ENCODE measurements at places on chromosomes 3 and 15.
A peak's percentile ranks its signal among the peaks of the same experiment; 100 is the strongest.

- no peak for DNase-seq
These were observed 133.3 kb downstream of the MYLK start for GRCh38 chr3:123750659-123751420.

GRCh38 chr15:50252556-50252955 lies 13.0 kb downstream of the HDC start:
- DNase-seq: no peak

GRCh38 chr3:129440618-129441190 lies 680 bp downstream of the IFT122 start:
- DNase-seq: no peak

- DNase-seq: no peak
These were observed 77.7 kb downstream of the ABHD5 start for GRCh38 chr3:43768381-43768973.

DNA sequence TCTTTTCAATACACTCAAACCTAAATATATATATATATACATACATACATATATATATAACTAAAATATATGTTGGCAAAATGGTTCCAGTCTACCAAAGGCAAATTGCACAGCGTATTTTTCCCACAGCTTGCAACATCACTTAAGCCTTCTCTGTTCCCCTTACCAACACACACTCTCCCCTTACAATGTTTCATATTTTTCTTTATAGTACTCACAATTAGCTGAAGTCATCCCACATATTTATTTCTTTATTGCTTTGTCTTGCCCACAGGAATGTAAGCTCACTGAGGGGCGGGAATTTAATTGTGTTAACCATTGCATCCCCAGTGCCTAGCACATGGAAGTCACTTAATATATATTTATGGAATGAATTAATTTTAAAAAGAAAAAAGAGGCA lies 288.3 kb downstream of the ULK4 start:
- no peak for DNase-seq

DNA sequence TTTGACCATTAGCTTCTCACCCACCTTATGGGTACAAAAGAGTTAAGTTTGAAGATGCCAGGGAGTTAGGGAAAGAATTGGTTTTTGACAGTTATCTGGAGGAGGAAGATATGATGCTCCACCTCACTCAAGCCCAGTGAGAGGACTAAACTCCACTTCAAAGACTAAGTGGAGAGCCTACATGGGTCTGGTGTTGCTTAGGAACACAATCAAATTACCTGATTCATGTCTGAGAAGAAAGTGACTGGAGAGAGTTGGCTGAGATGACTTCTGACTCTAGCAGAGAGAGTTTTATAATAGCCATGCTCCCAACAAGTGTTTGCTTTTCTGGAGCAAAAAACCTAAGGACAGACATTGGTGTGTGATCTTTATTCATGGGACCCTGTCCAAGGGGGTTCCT lies 43.3 kb downstream of the SUCNR1 start:
- DNase-seq: no peak

DNA sequence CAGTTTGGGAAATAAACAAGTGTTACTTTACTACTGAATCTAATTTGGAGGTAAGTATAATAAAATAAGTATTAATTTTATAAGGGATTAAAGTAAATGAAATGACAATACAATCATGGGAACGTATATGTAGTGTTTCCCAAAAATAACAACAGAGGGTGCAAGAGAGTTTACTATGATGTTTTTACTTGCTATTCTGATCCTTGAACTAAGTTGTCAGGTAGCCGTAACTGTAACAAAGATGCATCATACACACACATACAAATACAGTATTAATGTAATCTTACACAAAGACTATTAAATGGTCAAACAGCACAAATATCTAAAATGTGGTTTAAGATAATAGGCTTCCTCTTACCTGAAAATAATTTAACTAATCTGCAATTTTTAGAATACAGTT lies 311.4 kb downstream of the TBC1D5 start:
- no peak for DNase-seq

GRCh38 chr15:81939604-81940440 lies 106.0 kb downstream of the MEX3B start:
- no peak for DNase-seq

GRCh38 chr15:62931650-62932049 lies 110.9 kb upstream of the TPM1 start:
- DNase-seq: no peak

DNA sequence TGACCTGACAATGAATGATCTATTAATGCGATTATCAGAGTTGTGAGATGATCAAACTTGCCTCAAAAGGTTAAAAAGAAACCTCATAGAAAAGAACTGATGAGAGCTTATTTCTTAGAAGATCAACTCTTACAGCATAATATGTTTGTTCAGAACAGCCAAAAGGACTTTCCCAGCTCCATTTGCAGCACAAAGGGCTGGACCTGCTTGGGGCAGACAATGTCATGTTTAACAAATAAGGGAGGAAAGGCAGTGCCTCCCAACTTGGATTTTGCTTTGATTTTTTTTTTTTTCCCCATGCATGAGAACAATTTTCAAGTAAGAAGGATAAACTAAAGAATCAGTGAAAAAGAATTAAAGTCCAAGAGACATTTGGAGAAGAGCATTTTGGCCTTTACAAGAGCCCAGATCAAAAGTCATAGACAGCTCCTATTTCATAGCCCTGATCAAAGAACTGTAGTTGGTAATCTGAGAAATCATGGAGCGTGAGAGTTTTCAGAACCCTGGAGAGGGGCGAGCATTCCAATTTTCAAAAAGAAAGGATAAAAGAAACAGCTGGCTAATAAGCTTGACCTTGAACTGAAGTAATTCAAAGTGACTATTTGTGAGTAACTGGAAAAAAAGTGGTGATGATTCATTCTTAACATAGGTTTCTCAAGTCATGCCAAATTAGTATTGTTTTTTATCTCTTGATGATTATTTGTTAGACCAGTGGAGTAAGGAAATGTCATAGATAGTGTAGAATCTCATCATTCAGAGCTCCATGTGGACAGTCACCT lies 136.0 kb upstream of the CFAP20DC start:
- DNase-seq: no peak

DNA sequence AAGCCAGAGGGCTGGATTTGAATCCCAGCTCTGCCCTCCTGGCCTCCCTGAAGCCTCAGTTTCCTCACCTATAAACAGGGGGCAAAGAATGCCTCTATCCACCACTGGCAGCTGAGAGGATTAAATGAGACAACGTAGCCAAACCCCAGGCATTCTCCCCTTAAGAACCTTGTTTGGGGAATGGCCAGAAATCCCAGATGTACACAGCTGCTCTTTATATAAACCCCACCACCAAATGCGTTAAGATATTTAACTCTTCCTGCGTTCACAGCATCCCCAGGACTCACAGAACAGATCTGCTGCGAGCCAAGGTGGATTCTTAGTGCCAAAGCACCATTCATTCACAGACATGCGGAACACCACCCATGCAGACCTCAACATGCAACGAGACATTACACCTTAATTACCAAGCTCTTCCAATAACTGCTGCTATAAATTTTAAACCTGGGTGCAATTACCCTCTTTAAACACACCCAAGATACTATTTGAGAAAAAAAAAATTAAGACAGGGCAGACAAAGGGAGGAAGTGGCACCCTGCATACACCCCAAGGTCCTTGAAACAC lies 5.2 kb downstream of the TLE3 start:
- no peak for DNase-seq

DNA sequence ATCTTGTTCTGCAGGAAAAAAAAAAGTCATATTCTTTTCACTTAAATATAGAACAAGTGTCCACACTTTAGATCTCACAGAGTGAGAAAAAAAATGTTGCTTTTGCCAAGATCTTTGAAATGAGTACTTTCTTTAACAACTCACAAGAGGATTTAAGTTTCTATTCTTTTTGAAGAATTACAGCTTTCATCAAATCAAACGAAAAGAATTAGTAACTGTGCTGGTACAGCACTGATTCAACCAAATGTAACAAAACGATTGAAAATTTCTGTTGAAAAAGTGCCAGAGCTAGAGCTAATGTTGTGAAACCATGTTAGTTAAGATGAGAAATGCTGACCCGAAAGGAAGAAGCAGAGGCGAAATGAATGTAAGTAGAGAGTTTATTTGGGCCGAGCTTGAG lies 300.2 kb downstream of the GABRB3 start:
- DNase-seq: no peak

- DNase-seq: no peak
These were observed 21.7 kb downstream of the GRIP2 start for GRCh38 chr3:14518432-14518802.

DNA sequence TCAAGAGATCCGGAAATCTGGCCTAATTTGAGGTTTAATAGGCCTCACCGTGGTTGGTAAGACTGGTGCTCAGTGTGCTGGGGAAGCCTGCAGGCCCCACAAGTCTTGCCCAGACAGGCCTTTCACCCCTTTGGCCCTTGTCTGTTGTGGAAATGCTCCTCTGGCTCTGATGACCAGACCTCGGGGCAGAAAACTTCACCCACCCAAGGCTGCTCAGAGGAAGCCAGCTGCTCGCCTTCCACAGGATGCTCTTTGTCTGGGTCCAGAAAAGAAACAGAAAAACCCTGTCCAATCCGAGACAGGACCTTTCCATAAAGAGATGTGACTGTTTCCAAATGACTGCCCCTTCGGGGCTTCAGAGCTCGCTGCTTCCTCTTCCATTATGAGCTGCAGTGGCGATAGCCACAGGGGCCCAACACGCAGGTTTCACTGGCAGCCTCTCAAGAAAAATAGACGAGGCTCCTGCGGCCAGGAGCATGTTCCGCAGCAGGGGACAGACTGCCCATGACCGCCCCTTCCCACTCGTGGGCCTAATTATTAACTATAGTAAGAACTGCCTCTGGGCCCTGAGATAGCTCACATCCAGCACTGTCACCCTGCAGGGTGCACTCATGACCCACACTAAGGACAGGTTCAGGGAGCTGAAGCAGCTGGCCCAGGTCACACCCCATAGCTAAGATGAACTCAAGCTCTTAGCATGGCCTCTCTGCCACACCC lies 6.8 kb upstream of the SNX22 start:
- DNase-seq: peak; percentile 40

DNA sequence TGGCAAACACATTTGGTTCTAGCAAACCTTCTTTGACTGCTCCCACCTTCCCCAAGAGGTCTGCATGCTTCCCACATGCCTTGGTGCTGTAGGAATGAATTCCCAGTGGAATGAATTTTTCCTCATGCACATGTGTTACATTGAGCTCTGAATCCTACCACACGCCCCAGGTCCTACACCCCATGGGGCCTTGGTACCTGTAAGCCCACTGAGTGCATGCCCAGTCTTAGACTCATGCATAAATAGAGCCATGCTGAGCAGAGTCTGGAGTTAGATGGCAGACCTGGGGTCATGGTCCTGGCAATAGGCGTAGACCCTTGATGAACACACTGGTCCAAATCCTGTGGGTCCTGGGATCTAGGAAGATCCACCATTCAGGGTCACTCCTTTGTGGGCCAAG lies 81.8 kb downstream of the EPHB1 start:
- DNase-seq: no peak

DNA sequence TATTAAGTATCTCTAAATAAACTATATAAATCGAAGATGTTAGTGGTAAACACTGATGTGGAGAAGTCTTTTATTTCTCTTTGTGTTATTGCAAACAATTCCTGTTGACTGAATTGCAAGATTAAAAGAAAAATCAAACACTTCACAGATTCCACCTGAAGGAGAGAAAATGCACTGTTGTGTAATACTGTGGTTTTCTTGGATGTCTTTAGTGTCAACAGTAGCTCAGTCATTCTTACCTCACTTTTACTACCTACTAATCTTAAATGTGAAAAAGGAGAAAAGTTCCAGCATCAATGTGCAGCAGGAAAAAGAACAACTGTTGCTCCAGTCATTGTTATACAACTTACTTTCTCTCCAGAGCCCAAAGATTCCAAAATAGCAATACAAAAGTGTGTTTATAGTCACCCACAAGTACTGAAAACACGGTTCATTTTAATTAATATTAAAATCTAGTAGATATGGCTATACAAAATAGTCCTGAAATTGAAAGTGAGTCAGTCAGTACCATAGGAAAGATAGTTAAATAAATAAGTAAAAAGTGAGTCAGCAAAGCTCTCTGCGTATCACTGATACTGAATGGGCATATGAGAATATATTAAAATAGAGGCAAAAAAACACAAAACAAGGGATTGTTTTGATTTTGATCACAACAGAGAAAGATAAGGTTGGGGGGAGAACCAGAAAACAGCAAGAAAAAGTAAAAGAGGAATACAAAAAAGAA lies 90.5 kb upstream of the CSPG5 start:
- DNase-seq: no peak

DNA sequence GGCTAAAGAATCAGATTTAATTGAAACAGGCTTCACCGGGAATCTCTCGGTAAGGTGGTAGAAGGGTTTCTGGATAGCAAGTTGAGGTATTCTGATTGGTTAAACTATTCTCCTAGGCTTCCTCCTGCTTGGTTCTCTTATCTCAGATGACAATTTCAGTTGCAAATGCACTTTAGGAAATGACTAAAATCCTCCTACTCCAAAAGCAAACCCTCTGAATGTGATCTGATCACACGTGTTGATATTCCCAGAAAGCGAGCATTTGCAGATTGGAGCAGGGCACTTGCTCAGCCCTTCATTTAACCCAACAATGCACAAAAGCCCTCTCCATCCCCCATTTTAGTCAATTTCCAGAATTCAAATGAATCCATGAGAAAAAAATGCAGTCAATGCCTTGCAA lies 55.6 kb upstream of the ICE2 start:
- no peak for DNase-seq

DNA sequence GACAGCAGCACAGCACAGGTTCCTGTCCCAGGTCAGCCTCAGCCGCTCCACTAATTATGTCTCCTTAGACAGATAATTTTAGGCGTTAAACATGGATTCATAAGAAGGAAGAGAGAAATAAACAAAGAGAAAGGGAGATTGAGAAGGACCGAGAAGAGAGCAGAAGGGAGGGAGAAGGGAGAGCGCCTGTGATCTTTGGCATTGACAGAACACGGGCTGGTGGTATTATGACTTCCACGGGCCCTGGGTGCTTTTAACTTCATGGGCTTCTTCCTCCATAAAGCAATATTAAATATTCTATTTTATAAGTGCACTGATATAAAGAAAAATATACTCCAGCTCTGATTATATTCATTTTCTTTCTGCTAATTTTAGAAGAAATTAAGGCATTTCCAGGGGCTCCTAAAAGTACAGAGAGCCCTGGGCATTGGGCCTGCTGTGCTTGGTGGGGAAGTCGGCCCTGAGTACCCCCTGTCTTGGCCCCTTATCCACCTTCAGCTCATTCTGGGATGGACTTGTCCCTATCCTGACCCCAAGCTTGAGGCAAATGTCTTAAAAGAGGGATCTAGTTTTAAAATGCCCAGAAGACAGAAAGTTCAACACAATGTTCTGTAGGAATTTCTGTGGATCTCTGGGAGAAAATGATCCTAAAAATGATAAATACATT lies 135.3 kb downstream of the MEX3B start:
- no peak for DNase-seq

DNA sequence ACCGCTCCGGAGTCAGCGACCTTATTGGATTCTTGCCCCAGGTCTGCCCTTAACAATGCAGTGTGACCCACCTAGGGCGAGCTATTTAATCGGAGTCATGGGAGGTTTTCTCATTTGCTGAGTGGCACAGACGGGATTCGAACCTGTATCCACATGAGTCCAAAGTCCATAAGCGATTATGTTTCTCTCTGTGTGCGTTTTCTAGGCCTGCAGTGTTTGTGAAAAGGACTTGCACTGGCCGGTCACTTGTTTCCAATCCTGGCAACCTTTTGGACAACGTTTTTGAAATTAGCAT lies 691 bp upstream of the HDGFL3 start:
- DNase-seq: no peak

GRCh38 chr3:71709908-71710511 lies 15.2 kb downstream of the EIF4E3 start:
- no peak for DNase-seq

- no peak for DNase-seq
These were observed 450.1 kb upstream of the THBS1 start for GRCh38 chr15:39130556-39131379.

GRCh38 chr3:114068336-114068735 lies 11.8 kb downstream of the QTRT2 start:
- DNase-seq: no peak

All from nucleus accumbens (tissue), 56 donors.